Lung microvascular endothelial cell (primary cell): ENCODE measurements at places on chromosomes 13 and 19.
A peak's percentile ranks its signal among the peaks of the same experiment; 100 is the strongest.

GRCh38 chr13:112187527-112188297, 120.8 kb downstream of the SOX1 start:
- DNase-seq, result no peak

GRCh38 chr13:21074546-21074945, 13.2 kb upstream of the LATS2 start:
- DNase-seq, result no peak

- DNase-seq, result no peak
Observed at GRCh38 chr19:49684251-49684982, 5.0 kb upstream of the ADM5 start.

- DNase-seq, result peak; percentile 62
Observed at GRCh38 chr13:110680852-110681251, 25.1 kb downstream of the CARS2 start.

DNA sequence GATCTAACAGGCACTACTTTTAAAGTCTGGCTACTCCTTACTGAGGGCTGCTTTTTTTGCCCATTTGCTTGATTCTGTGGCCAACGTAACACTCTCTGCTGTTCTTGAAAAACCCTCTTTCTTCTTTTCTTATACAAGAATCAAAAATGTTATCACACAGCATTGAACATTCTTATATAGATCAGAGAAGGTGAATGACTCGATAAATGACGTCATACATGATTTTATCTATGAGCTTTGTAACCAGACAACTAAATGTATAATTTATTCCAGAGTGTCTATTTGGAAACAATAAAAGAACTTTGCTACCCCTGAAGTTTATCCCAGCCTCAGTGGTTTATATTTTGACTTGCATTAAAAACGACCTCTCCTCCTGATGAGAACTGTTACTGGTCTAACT, 12.4 kb downstream of the RFX2 start:
- DNase-seq, result no peak

GRCh38 chr19:45994998-45995714, at the start of gene CCDC61:
Gene CCDC61, plus strand, starts transcription at chr19:45995467. Its CDS starts 7,552 bp downstream, at chr19:46003019.
- DNase-seq, result peak; percentile 100

GRCh38 chr13:30576528-30576927, 41.2 kb upstream of the USPL1 start:
- DNase-seq, result no peak

DNA sequence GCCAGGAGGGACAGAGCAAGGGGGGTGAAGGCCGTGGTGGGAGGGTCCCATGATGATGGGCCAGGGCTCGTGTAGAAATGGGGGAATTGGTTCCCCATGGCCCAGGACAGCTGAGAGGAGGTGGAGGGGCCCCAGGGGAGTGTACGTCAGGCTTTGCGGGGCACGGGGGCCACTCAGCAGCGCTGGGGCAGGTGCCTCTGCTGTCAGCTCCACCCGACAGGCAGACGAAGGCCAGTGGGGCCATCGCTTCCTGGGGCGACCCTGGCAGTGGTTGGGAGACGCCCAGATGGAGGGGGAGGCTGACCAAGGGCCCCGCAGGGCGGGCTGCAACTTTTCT, 1.9 kb upstream of the TEKTIP1 start:
- no peak for DNase-seq

- peak; percentile 30 for DNase-seq
Observed at GRCh38 chr19:29260477-29261317, 47.7 kb upstream of the UQCRFS1 start.
